ENCODE measurements at places on chromosomes 6 and 20.
A peak's percentile ranks its signal among the peaks of the same experiment; 100 is the strongest.

- DNase-seq, result no peak
Measured at GRCh38 chr6:12163149-12163548, 127.0 kb upstream of the EDN1 start.

- no peak for DNase-seq
Measured at GRCh38 chr20:19074828-19075516, 137.5 kb upstream of the SLC24A3 start.

- no peak for DNase-seq
Measured at GRCh38 chr6:134676307-134677281, 273.3 kb downstream of the ALDH8A1 start.

- no peak for DNase-seq
Measured at GRCh38 chr20:3614466-3614865, 48.7 kb downstream of the GFRA4 start.

GRCh38 chr6:49632727-49633126, 3.9 kb downstream of the RHAG start:
- no peak for DNase-seq

DNA sequence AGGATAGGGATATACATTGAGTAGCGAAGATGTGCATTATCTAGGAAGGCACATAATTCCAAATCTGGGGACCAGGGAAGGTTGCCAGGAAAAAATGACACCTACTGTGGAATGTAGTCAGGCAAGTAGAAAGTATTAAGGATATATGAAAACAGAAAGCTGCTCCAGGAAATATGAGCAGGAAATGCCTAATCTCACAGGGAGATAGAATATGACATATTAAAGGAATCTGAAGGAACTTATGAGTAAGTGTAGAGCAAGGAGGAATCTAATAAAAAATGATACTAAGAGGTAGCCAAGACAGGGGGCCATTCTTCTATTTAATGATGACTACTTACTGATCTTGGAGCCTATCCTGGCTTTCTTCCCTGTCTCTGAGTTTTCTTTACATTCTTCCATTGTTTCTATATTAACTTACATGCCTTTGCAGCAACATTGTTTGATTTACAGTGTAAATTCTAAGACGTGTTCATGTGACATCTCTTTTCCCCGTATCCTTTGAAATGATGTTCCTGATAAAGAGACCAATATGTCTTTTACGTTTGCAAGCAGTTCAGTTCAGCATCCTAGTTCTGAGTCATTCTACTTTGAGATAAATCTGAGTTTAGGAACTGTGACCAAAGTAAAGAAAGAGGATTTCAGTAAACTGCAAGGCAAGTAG, 58.6 kb downstream of the TINAG start:
- DNase-seq, result no peak

GRCh38 chr6:170142559-170142958, 148.3 kb downstream of the DLL1 start:
- DNase-seq, result no peak

GRCh38 chr6:142854589-142855488, 90.1 kb downstream of the HIVEP2 start:
- DNase-seq, result peak; percentile 12

- no peak for DNase-seq
Measured at GRCh38 chr6:1052262-1052661, 259.6 kb upstream of the FOXQ1 start.

DNA sequence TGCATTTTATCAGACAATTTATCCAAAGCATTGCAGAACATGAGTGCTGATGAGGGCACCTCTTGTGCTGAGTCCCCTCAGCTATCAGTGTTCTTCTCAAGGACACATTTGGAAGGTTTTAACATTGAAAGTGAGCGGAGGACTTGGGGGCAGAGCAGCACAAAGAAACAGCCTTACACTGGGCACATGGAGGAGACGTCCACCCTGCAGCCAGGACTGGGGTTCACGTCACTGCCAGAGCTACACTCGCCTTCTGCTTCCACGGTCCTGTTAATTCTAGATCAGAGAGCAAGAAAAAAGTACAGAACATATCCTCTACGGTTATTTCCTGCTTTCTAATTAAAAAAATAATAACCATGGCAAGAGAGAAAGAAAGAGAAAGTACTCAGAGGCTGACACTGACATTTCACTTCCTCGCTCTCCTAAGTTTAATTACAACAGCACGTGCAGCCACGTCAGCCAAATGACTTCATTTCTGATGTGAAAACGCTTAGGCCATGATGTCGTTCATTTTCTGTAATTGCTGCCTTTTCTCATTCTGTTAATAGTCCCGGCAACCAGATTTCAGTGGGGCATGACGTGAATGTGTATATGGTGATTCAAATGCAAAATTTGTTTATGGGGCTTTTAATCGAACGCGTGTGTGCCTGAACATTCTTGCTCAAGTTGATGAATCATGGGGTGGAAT, 5.1 kb downstream of the PRND start:
- no peak for DNase-seq

GRCh38 chr20:54456423-54456822, 19.0 kb upstream of the DOK5 start:
- DNase-seq, result no peak

GRCh38 chr20:3613821-3614440, 49.3 kb downstream of the GFRA4 start:
- no peak for DNase-seq

DNA sequence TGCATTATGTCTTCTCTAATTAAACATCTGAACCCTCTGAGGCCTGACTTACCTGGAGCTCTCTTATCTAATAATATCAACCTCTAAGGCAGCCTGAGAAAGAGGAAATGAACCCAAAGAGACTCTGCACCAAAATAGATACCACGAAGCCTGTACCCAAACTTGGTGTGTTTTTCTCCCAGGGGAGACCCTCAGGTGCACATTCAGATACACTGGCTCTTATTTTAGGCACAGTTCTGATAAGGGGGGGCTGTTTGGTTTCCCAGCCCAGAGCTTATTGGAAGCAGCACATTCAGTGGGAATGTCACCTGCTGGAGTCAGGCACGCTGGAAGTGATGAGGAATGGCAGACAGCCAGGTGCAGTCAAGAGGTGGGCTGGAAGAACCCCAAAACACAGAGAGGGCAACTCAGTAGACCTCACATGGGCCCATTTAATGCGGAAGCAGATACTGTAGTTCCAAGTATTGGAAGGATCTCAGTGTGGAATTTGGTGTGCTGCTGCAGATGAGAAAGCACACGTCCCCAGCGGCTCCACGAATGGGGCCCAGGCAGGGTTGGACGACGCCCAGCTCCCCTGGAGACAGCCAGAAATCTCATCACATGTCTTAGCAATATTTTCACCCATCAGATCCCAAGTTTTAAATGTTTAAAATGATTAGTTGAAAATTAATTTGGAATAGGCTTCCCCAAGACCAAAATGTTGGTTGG, 9.7 kb upstream of the CCR6 start:
- no peak for DNase-seq

DNA sequence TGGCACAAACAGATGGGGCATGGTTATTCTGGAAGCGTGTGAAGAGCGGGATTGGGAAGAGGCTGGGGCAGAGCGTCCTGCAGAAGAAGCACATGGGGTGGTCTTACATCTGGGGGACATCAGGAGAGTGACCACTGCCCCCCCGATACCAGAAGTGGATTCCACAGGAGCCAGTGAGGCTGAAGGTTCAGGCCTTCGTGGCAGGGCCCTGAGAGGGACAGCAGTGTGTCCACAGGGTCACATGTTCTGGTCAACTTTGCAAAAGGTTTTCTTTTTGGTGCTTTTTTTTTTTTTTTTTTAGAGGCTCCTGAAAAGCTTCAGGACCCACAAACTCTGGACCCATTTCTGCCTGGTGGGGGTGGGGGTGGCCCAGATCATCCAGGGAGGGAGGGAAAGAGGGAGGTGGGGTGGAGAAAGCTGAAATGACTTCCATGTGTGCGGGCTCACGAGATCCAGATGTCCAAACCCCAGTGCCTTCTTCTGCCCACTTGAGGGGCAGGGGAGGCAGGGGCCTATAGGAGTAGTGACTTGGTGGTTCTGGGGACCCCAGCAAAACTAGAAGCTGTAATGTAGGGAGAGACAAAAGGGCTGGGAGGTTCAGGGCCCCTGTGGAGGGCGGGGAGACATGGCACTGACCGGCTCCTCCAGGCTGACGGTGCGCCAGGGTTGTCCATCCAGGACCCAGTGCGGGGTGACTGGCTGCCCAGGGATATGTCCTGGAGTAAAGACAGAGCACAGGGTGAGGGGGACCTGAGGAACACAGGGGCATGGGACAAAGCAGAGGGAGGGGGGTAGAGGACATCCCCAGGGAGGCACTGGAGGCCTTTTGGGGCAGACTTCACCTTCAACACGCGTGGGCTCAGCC, 2.7 kb downstream of the ADAM33 start:
- no peak for DNase-seq

DNA sequence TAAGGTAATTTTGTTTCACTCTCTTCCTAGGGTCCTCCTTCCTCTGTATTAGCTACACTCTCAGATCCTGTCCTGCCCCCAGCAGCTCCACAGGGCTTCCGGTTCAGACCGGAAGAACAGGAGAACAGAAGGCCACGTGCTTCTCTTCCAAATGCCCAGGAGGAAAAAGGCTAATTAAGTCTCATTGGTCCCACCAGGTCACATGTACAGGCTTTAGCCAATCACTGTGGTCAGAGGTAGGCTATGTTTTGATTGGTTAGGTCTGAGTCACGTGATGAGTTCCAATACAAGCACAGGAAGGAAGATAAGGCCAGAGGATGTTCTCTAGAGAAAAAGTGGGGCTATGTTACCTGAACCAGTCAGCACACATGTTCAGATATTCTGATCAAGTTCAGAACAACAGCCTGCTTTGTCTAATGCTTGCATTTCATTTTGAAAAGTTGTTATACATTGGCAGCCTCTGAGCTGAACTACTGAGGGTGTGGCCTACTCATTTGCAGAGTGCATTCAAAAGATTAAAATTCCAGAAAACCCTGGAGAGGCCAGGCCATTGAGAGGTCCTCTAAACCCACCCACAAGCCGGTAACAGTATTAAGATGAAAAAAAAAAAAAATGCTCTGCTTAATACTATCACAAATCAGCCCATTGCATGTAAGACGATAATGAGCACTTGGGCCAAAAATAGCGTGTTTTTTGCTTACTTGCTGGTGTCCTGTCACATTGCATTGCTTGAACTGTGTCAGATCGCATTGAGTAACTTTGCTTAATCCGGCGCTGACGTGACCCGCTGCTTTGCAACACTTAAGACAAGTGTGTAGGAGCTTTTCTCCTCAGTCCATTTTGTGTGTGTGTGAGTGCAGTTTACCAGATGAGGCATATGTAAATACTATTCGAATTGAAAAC, 170.3 kb downstream of the TSHZ2 start:
- no peak for DNase-seq

DNA sequence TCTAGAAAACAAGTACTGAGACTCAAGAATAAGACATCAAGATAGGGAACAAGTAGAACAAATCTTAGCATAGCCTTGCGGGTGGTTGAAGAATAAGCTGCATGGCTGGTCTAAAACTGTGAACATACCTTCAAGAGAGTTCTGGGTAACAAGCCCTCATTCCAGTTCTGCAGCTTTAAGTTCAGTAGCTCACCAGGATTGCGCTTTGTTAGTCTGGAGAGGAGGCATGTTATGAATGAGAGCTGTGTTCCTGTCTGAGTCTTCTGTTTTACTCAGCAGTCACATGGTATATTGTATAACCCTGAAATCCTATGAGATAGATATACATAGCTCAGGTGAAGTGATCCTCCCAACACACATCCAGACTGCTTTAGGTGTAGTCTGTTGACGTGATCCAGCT, 406.6 kb upstream of the IRAK1BP1 start:
- DNase-seq, result no peak

DNA sequence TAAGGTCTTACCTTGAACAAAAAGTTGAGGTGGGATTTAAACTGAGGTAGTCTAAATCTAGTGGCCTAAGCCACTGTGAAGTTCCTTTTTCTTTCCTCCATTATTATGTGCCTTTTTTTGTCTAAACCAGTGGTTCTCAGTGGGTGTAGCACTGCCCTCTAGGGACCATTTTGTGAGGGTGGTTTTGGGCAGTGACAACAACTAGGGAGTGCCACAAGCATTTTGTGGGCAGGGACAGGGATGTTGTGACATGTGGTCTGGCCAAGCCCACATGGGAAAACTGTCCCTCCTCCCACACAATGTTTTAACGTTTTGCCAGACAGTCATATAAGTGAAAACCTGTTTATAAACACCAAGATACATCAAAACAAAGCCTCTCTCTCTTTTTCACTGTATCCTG, 899.4 kb upstream of the FLRT3 start:
- no peak for DNase-seq

- no peak for DNase-seq
Measured at GRCh38 chr6:113805173-113805790, 51.9 kb upstream of the MARCKS start.

GRCh38 chr6:49949062-49949461, 14.9 kb downstream of the DEFB114 start:
- no peak for DNase-seq

DNA sequence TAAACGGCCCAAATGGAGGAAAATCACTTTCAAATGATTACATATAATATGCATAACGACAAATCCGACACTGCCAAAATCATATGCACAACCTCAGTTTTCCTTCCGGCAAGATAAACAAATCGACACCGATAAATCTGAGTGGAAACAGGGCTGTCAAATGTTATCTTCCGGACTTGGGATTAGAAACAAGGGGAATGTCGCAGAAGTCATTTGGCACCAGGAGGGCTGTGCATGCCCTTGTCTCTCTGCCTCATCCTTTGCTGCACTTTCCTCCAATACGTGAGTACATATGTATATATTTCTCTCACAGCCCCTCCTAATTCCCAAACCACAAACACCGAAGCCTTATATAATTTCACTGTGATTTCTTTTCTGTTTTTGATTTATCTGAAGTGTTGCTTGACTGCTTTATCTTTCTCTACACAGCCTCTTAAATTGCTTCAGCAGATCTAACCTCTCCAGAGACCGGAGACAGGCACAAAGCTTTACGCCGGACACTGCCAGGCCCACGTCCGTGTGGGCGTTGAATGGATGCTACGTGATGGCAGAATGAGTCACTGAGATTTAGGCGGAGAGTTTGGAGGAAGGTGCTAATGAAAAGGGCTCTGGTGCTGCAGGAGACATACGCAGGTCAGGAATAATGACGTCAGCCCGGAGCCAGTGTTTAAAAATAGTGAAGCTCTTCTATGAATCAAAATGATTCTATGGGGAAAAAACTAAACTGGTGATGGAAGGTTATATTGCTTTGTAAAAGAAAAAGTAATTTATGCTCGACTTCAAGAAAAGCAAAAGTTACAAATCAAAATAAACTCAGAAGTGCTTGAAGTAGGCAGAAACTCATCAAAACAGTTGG, 21.0 kb upstream of the PRELID3B start:
- DNase-seq, result no peak

DNA sequence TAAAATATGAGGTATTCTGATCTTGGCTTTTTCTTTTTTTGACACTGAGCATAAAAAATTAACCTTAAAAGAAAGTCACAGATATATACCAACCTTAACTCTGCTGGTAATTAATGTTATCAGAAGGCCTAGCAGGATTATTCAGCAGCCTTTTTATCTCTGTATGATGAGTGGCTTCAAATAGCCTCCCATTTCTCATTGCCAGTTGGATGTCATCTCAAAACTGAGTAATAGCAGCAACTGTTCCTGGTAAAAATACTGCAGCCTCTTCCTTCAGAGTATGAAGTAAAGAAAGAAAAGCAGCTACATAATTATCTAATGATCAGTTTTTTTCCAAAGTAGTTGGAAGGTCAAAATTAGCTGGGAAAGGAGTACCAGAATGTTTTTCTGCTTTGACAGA, 24.9 kb upstream of the HDGFL1 start:
- no peak for DNase-seq

- DNase-seq, result no peak
Measured at GRCh38 chr20:50837532-50838321, 42.9 kb downstream of the BCAS4 start.

Data from NCI-H2107 (cell line).